ENCODE measurements at places on chromosomes 5 and 9. TPM values are rescaled to one million over a fixed set of nuclear protein-coding genes. Genes with fewer than 3 reads are reported as not detected.
A peak's percentile ranks its signal among the peaks of the same experiment; 100 is the strongest.

- peak; percentile 75 for DNase-seq
Observed at GRCh38 chr9:114662081-114662989, 4.7 kb upstream of the TEX53 start.

- no peak for DNase-seq
Observed at GRCh38 chr5:39464088-39464487, 39.3 kb upstream of the DAB2 start.

DNA sequence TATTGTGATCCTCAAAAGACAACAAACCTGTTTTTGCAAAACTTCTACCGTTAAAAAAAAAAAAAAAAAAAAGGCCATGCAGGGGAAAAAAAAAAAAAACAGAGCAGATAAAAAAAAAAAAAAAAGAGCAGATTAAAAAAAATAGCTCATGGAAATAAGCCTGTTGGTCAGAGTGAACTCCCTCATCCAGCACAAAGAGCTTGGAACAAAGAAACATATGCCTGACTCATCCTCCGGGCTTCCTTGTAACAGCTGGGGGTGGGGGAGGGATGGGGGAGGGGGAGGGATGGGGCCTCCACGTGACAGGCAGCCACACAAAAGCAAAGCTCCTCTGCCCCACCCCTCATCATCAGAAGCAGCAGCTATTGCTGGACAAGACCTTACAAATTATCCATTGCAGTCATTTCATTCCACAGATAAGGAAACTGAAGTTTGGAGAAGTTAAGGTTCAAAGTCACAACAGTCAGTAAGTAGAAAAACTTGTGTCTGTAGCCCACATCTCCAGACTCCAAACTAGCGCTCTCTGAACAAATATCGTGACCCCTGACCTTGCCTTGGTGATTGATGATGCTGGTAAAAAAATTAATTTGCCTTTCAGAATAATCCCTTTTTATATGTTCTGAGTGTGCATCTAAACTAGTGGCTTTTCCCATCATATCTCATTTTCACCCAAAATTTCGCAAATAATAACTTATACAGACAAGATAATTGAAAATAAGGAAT is 38.9 kb downstream of the SLC35D2 start:
- no peak for DNase-seq

DNA sequence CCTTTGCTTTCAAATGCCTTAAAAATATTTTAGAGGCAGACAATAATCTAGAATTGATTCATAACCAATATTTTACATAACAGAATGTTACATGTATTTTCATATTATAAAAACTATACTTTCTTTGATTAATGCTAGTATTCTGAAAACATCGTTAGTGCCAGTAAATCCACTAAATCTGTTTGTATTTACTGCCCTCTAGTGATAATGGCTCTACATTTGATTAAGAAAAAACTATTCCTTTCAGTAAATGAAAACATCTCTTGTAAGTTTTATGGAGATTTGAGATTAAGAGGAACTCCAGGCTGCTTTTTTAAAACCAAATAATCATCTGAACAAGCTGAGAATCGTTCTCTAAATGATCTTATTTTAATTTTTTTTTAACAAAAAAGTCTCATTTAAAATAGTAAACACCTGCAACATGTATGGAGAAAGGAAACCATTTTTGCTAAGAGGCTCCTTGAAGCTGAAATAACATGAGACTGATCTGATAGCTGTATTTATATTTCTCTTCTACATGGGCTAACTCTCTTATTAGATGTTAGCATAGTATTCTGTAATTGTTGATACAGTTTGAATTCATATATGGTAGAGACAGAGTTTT is 424.7 kb downstream of the RAB3C start:
- no peak for DNase-seq

RNF183 gene
- total RNA-seq = not detected

Data from activated CD4-positive, alpha-beta T cell treated with anti-CD3 and anti-CD28 coated beads, Interleukin-2, amount 10 ng/mL, durations not matched to agents 7 days and 5 days (primary cell).